ENCODE measurements at places on chromosomes 5 and 9.

GRCh38 chr5:58930520-58930919, 347.6 kb downstream of the RAB3C start:
- no peak overlapping the region for H3K4me3 ChIP-seq
- peaks cover 7% of the 10 kb centered on the region for H3K4me1 ChIP-seq
- H3K27me3 ChIP-seq, result no peaks in the 10 kb centered on the region
- no peaks in the 10 kb centered on the region for H3K36me3 ChIP-seq
- H3K27ac ChIP-seq, result no peak overlapping the region
- no peak for DNase-seq

DNA sequence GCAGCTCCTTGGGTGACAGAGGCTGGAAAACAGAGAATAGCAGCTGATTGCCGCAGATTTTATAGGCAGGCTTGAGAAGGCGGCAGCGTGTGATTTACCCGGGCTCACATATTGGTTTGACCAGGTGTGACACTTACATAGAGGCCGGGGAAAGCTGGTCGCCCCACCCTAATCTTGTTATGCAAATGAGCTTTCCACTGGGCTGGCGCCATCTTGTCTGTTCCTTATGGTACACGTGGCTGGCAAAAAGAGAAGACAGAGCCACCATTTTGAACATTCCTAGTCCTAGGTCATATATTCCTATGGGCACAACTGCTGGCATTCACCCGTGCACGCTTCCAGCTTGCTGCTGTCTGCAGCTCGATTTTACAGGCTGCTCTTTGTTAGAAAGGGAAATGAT, 11.3 kb upstream of the SPZ1 start:
- H3K4me1 ChIP-seq, result no peaks in the 10 kb centered on the region

DNA sequence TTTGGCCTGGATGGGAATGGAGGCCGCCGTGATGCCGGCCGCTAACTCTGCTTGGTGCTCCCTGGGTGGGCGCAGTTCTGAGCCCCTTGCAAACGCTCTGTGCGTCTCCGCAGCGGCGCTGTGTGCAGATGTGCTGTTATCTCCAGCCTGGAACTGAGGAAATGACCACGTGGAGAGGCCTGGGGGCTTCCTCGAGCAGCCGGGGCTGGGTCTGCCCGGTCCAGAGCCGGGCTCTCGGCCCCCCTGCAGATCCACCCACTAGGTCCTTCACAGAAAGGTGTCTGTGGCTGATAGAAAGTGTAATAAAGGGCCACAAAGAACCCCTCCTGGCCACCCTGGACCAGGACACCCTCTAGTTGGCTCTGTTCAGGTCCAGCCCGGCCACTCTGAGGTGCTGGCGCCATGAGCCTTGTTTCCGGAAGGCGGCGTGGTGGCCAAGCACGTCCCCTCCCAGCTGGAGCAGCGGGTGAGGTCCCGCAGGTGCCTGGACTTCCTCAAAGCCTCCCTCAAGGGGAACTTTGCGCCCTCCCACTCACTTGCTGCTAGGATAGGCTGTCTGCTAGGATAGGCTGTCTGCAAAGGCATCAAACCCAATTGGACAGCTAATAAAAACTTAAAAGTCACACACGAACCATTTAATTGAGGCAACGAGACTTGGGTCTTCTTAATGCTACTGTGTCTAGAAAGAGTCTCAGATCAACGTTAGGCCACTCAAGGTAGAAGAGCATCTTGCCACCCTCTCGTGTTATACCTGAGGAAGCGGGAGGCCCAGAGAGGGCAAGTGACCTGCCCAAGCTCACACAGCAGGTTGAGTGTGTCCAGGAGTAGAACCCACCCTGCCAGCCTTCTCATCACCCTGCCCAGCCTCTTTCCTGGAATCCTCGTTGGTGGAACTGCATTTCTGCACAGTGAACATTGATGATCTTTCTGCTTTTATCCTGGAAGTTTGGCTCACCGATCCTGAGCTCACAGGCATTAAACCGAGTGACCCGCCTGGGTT, 109.3 kb upstream of the FCN2 start:
- no peak for DNase-seq
- no peak overlapping the region for H3K27ac ChIP-seq
- no peaks in the 10 kb centered on the region for H3K27me3 ChIP-seq

- no peaks in the 10 kb centered on the region for H3K27me3 ChIP-seq
- no peak overlapping the region for H3K27ac ChIP-seq
- no peaks in the 10 kb centered on the region for H3K4me1 ChIP-seq
- DNase-seq, result no peak
- no peaks in the 10 kb centered on the region for H3K36me3 ChIP-seq
These were observed 56.8 kb downstream of the DRD1 start for GRCh38 chr5:175387144-175387543.

DNA sequence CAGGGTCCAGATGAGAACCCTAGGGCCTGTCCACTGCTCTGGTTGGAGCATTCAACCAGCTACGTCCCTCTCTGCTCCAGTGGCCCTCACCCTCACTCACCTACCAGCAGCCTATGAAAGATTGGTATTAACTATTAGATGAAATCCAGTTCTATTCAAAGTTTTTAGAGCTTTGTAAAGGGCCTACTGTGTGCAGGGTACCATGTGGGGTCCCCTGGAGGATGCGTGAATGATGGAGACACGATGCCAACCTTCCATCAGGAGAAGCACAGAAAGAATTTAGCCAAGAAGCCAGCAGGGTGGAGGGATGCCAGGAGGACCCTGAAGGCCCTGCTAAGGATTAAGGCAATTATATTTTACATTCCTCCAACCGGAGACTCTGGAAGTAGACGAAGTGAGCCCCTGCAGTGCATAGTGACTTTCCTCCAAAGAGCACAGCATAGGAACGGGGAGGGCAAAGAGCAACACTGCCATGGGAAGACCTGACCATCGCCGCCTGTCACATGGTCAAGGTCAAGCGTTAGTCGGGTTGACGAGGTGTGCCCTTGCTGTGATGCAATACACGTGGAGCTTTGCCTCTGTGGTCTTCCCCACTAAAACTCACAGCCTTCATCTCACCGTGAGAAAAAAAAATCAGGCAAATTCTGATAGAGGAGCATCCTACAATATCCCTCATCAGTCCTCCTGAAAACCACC, 22.8 kb upstream of the ANKRD33B start:
- no peak for DNase-seq
- peaks cover 22% of the 10 kb centered on the region for H3K4me1 ChIP-seq
- H3K27me3 ChIP-seq, result no peaks in the 10 kb centered on the region

- no peak overlapping the region for H3K4me3 ChIP-seq
- peaks cover 3% of the 10 kb centered on the region for H3K4me1 ChIP-seq
- H3K27ac ChIP-seq, result no peak overlapping the region
These were observed 40.4 kb upstream of the SMU1 start for GRCh38 chr9:33116860-33117259.

GRCh38 chr9:123421186-123421585, 65.2 kb downstream of the CRB2 start:
- DNase-seq, result no peak
- peaks cover 5% of the 10 kb centered on the region for H3K36me3 ChIP-seq

- no peak overlapping the region for H3K27ac ChIP-seq
- peaks cover 3% of the 10 kb centered on the region for H3K4me1 ChIP-seq
- no peak for DNase-seq
- H3K36me3 ChIP-seq, result no peaks in the 10 kb centered on the region
- H3K4me3 ChIP-seq, result no peak overlapping the region
These were observed 3.4 kb downstream of the SARDH start for GRCh38 chr9:133734590-133735414.

DNA sequence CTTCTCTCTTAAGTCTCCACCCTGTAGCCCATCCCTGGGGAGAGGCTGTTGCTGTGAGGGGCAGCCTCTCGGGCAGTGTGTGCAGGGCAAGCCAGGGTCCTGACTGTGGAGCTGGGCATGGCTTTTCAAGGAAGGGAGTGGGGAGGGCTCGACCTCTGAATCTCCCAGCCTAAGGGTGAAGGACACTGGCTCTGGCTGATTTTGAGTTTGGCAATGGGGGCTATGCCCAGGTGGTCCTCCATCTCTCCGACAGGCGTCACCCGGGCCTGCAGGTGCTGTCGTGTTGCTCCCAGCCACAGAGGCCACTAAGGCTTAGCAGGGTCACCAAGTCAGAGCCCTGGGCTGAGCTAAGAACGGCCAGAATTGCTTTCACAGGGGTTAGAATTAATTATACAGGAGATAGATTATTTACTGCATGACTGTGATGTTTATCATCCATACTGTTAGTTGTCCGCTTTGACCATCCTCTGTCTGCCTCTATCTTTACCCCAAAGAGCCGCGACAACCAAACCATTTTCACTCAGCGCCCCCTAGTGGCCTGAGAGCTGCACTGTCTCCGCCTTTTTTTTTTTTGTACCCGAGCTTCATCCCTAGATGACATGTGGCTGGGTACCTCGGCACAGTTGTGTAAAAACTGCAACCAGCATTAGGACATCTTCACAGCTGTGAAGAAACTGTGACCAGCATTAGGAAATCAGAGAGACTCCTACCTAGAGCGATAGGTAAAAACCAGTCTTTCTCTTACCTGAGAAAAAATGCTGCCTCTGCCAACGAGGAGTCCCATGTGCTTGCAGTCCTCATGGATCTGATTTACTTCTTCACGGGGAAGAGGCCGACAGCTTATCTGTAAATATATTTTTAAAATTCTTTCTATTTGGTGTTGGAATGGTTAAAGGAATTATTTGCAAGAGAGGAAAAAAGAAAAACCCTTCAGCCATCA, 44.5 kb downstream of the AGXT2 start:
- H3K4me1 ChIP-seq, result no peaks in the 10 kb centered on the region
- H3K4me3 ChIP-seq, result no peak overlapping the region
- H3K36me3 ChIP-seq, result no peaks in the 10 kb centered on the region
- H3K27me3 ChIP-seq, result no peaks in the 10 kb centered on the region

All from thoracic aorta (tissue), 2 donors.